ENCODE measurements at places on chromosomes 11 and 22. TPM values are rescaled to one million over a fixed set of nuclear protein-coding genes. Genes with fewer than 3 reads are reported as not detected.

Gene SERGEF
- 26.2 TPM for total RNA-seq

Gene RCE1
- 28.5 TPM for total RNA-seq

Gene MRGPRE
- total RNA-seq = not detected

DNA sequence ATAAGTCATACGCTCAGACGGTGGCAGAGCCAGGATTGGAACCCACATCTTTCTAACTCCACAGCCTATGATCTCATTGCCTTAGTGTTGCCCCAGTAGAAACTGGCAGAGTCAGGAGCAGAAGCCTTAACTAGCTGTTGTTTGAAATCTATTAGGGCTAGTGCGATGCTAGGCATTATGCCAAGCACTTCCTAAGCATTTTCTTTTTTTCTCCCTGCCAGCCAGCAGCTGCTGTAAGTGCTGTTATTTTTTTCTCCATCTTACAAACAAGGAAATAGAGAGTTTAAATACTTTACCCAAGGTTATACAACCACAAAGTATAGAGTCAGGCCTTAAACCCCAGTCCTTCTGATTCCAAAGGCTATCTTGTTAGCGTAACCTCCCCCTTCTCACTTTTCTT is 161.0 kb upstream of the SORL1-AS1 start:
- peaks cover 73% of the 10 kb centered on the region for H3K36me3 ChIP-seq
- no peak for DNase-seq
- H3K27me3 ChIP-seq = no peaks in the 10 kb centered on the region
- H3K4me3 ChIP-seq = no peak overlapping the region

- H3K36me3 ChIP-seq = no peaks in the 10 kb centered on the region
- H3K4me1 ChIP-seq = no peaks in the 10 kb centered on the region
- no peak overlapping the region for H3K27ac ChIP-seq
- DNase-seq = no peak
These were observed 496.0 kb upstream of the LARGE1 start for GRCh38 chr22:34416022-34416860.

DNA sequence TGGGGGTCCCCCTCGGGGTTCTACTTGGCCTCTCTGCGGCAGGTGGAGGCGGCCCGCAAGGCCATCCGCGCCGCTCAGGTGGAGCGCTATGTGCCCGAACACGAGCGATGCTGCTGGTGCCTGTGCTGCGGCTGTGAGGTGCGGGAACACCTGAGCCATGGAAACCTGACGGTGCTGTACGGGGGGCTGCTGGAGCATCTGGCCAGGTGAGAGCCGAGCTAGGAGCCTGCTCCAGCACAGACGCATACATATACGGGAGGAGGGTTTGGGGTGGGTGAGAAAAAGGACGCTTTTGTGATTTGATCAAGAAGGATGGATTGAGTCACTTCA is 415 bp downstream of the CENATAC start:
- H3K27me3 ChIP-seq = no peaks in the 10 kb centered on the region
- H3K27ac ChIP-seq = peak overlapping the region; percentile 94
- H3K4me3 ChIP-seq = peak overlapping the region; percentile 90

GRCh38 chr11:11458001-11458400 is 105.0 kb upstream of the CSNK2A3 start:
- no peaks in the 10 kb centered on the region for H3K36me3 ChIP-seq
- H3K4me1 ChIP-seq = no peaks in the 10 kb centered on the region
- H3K27me3 ChIP-seq = no peaks in the 10 kb centered on the region
- H3K4me3 ChIP-seq = no peak overlapping the region
- H3K27ac ChIP-seq = no peak overlapping the region
- no peak for DNase-seq

DNA sequence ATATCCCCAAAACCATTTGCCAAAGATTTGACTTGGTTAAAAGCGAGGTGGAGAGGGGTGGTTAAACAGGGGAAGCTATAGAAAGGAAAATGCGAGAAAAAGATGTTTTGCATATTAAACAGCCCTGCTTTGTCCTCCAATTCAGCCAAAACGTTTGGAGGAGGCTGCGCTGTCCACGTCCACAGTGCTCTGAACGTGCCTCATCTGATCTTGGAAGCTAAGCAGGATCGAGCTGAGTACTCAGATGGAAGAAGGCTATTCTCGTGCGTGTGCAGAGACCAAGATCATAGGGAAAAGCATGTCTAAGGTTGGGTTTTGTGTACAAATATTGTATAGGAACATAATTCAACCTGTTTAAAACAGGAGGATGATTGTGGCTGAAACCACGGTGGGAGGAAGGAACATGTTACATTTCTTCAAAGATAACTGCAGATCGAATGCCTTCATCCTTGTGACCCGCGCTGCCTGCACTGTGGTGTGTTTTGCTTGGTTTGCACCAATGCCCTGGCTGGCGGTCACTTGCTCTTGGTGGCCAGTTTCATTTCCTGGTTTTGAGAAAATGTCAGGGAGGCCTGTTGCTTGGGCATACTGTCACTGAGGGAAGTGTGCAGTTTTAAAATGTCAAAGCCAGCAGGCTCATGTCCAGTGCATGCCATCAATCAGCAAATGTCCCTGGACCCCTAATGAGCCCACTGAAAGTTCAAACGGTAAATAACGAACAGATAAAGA is 40.4 kb downstream of the FLI1 start:
- peaks cover 77% of the 10 kb centered on the region for H3K4me1 ChIP-seq
- H3K27ac ChIP-seq = peak overlapping the region; percentile 83
- H3K27me3 ChIP-seq = no peaks in the 10 kb centered on the region
- peak; percentile 74 for DNase-seq
- peak overlapping the region; percentile 72 for H3K4me3 ChIP-seq

- DNase-seq = no peak
- H3K27me3 ChIP-seq = no peaks in the 10 kb centered on the region
- H3K4me3 ChIP-seq = no peak overlapping the region
- H3K27ac ChIP-seq = no peak overlapping the region
- H3K4me1 ChIP-seq = peaks cover 46% of the 10 kb centered on the region
These were observed 190.4 kb downstream of the MAML2 start for GRCh38 chr11:96152623-96153022.

DNA sequence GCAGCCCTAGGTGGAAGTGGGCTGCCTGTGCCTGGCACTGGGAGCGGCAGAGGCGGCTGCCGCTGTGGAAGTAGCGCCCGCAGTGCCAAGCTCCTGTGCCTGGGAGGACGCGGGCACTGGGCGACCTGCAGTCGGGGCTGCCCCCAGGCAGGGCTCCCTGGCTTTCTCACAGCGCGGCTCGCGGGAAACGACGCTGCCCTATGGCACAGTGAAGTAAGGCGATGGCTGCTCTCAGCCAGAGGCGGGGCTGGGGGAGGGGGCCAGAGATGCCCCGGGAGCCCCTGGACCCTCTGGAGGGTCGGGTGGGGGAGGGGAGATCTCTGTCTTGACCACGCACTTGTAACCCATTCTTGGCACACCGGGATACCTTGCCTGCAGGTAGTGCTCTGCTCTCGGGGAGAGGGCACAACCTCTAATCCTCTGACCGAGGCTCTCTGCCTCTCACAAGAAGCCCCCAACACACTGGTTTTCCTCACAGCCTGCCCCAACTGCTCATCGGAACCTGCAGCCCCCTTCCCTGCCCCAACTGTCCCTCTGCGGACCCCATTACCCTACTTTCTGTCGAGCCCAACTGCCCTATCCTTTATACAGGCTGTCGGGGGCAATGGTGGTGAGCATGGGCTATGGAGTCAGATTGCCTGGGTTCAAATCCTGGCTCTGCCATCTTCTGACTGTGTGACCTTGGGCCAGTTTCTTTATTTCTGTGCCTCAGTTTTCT is 32.2 kb upstream of the TRIM29 start:
- H3K36me3 ChIP-seq = no peaks in the 10 kb centered on the region
- peaks cover 4% of the 10 kb centered on the region for H3K4me1 ChIP-seq
- H3K27ac ChIP-seq = no peak overlapping the region
- peak; percentile 53 for DNase-seq
- no peak overlapping the region for H3K4me3 ChIP-seq
